ENCODE measurements at places on chromosomes 4 and X.
A peak's percentile ranks its signal among the peaks of the same experiment; 100 is the strongest.

DNA sequence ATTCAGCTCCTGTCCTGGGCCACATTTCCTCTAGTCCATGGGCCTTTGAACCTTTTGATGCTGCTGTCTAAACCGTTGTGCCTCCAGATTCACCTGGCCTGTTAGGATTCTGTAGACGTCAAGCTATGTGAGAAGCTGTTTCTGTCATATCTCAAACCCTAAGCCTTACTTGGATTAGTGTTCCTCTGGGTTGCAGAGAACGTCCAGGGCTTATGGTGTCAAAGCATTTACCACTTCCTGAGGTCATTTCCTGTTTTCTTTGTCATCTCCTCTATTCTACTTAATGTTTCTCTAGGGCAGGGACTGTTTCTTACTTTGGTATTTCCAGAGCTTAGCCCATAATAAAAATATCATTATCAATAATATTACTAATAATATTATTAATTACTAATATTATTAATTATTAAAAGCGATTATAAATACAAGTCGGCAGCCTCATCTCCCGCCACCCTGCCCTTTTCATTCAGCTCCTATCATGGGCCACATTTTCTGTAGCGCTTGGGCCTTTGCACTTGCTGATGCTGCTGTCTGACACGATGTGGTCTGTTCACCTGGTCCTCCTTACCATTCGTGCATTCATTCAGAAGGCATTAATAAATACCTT is 19.1 kb downstream of the PRIMPOL start:
- DNase-seq: no peak

DNA sequence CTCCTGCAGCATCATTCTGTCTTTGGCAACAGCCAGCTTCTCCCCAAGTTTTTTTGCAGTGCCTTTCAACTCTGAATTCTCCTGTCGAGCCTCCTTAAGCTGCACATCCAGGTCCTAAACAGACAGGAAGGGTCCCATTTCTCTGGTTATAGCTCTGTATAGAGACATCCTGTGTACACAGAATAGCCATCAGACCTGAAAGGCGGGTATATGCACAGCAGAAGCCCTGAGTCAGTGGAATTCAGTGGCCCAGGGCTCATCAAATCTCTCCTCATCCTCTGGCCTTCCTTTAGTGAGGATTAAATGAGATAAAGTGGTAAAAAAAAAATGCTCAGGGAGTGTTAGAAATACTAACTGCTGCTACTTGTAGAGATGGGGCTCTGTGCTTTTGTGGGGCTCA is 73.8 kb downstream of the FAM184B start:
- no peak for DNase-seq

GRCh38 chrX:39459204-39459603 is 638.6 kb downstream of the BCOR start:
- no peak for DNase-seq

- DNase-seq: no peak
Measured at GRCh38 chr4:133152330-133152821, 3.3 kb downstream of the PCDH10 start.

GRCh38 chr4:94892051-94892450 is 134.3 kb downstream of the BMPR1B start:
- DNase-seq: no peak

- no peak for DNase-seq
Measured at GRCh38 chr4:174080361-174080760, 203.1 kb downstream of the FBXO8 start.

GRCh38 chr4:170526471-170526870 is 436.7 kb upstream of the AADAT start:
- DNase-seq: no peak

DNA sequence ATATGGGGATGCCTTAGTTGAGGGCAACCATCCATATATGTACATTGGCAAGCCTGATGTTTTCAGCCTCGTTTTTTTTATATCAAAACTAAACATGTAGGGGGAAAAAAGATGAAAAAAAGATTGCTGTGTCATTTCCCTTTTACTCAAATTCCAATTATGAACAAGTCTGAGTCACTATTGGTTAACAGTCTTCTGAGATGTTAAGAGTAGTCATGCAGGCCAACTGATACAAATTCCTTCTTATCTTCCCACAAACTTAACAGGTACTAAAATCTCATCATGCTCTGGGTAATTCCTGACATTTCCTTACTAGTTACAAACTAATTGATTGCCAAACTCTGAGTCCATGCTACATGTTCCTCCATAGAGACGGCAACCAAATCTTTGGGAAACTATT is 222.1 kb downstream of the FRMPD4 start:
- no peak for DNase-seq

GRCh38 chrX:18983666-18984380 is at the start of gene PHKA2:
Gene PHKA2, minus strand, starts transcription at chrX:18984114. Its CDS starts 182 bp downstream, at chrX:18983932.
- no peak for DNase-seq

DNA sequence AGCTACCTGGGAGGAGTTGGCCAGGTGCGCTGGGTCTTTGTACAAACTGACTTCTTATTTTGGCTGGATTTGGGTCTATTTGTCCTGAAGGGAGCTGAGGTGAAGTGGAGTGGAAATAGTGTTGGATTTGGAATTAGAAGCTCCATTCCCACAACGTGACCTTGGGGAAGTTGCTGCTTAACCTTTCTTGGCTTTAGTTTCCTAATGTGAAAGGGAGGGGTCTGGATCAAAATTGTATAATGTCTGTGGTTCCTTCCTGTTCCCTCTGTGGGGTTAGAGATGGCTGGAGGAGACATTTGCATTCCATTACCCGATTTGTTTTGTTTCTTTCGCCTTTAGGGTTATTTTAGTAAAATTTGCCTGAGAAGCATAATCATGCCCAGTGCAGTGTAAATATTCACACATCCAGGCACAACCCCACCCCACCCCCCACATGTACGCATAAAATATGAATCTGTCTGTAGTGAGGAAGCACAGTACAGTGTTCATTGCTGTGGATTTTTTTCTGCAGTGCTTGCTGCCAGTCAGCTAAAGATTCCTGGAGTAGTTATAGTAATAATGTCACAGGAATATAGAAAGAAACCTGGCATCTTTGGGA is 21.5 kb downstream of the JADE1 start:
- no peak for DNase-seq

DNA sequence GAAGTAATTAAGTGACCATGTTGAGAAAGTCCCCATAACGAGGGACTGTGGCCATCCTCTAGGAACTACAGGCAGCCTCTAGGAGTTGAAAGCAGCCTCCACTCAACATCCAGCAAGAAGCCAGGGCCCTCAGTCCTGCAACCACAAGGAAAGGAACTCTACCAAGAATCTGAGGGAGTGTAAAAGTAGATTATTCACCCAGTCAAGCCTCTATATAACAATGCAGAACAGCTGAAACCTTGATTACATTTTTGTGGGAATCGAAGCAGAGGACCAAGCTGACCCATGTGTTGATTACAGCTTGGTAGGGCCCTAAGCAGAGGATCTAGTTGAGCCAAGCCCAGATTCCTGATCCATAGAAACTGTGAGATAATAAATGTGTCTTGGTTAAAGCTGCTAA is 17.1 kb downstream of the RPS6KA6 start:
- DNase-seq: no peak

- no peak for DNase-seq
Measured at GRCh38 chr4:82495666-82496065, 65.3 kb downstream of the ENOPH1 start.

GRCh38 chr4:91267543-91267942 is 1036.2 kb upstream of the GRID2 start:
- no peak for DNase-seq

GRCh38 chrX:20412871-20413486 is 146.3 kb upstream of the RPS6KA3 start:
- DNase-seq: peak; percentile 43

DNA sequence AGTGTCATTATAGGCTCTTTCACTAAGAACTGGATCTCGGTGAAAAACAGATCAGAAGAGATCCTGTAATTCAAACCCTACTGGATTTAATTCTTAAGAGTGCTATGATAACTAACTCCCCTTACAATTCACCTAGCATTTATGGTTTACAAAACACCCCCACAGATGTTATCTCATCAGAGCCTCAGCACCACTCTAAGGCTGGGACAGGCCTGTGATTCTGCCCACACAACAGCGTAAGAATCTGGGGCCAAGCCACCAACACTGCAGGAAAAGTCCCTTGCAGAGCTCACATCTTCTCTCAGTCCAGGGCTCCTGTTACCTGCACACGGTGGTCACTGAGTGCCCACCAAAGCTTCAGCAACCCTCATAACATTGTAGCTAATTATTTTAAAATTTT is 8.9 kb downstream of the MFAP3L start:
- DNase-seq: no peak

- no peak for DNase-seq
Measured at GRCh38 chrX:49202022-49202421, 2.0 kb upstream of the SYP start.

DNA sequence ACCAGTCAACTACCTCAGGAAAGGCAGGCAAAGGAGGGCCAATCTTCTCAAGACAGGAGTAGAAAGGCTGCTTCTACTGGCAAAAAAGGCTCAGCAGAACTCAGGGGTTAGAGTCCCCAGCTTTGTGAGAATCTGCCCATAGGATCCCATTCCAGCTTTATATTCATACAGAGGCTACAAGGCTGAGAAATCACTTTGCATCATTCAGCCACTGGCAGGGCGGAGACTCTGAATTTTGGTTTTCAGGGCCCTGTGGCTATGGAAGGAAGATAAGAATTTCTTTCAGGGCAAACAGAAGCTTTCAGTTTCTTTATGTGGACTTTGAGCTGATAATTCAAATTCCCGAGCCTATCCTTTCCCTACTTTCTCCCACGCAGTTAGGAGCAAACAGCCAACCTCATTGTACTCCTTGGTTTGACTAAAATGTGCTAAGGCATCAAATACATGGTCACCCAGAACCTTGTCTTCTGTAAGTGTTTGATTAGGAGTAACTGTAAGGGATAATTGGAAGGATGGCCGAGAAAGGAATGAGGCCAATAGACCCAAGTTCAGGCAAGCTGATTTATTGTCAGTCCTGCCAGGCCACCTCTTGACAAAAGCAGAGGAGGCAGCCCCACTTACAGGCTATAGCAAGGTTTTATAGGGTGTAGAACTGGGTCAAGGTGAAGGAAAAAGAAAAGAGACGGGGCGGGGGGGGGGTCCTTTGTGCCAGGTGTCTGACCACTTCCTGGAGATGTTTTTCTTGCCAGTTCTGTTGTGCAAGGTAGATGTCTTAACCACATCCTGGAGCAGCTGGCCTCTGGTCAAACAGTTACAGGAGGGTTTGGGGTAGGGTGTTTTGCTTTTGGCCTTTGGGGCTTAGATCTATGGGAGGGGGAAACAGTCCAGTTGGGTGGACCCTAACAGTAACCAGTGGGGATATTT is 165.3 kb upstream of the PPP1R2C start:
- DNase-seq: peak; percentile 47

- DNase-seq: no peak
Measured at GRCh38 chr4:81030061-81030980, at the start of gene BMP3. Gene BMP3, plus strand, starts transcription at chr4:81030708. Its CDS starts 577 bp downstream, at chr4:81031285.

- no peak for DNase-seq
Measured at GRCh38 chrX:122813876-122814275, 370.2 kb upstream of the GRIA3 start.

GRCh38 chr4:147220833-147221232 is 260.1 kb upstream of the EDNRA start:
- DNase-seq: no peak

DNA sequence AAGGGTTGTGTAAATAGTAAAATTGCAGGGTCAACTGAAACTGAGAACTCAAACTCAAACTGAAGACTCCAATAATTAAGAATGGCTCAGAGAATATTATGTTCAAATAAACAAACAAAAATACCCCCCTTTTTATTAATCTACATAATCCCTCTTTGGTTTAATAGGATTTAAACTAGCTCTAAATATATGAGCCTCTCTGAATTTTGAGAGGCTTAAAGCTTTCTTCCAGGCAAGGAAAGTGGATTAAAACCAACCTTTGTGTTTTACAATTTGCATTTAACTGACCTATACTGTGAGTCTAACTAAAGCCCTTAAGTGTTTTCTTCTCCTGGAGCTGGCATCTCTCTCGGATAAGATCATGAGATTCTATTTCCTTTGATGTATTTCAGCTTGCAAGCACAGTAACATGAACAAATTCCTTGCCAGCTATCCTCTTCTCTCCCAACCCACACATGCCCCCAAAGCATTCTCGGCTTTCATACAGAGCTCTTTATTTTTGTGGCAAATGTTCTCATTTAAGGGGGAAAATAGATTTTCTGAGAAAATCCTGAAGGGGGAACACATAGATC is 1310.8 kb upstream of the AGA start:
- no peak for DNase-seq

DNA sequence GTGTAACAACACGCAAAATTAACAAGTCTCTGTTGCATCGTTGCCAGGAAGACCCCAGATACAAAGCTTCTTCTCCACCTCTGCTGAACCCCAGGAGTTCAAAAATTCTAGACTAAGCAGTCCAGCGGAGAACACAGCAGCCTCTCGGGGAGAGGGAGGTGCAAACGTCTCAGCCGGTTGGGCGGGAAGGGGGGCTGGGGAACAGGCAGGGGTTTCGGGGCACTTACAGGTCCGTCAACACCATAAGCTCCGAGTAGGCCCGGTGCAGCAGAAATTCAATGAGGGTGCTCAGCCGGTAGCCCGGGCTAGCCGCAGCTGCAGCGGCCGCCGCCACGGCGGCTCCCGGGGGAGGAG is 394 bp downstream of the MED14 start:
- DNase-seq: no peak

- no peak for DNase-seq
Measured at GRCh38 chr4:24805067-24805466, 9.7 kb downstream of the SOD3 start.

DNA sequence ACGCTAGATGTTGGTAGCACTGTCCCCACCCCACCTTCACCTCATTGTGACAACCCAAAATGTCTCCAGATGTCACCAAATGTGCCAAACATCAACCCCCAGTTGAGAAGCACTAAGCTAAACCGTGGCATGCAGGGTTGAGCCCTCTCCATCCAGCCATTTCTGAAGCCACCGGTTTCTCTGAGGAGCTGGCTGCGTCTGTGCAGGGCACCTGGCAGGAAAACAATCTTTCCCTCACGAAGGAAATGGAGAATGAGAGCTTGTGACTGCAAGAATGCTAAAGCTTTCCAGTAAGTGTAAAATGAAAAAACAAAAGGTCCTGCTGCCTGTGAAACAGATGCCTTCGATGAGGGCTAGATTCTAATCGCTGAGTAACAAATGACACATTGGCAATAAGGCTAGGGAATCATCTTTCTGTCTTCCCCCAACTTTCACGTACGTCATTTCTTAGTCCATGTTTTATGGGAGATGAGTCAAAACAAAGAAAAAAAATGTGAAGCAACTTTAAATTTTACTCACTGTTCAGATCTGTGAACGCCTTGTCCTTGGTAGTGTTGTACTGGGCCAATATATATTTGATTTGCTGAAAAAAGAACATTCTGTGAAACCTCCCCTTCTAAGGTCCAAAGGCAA is 59.9 kb downstream of the PROM1 start:
- DNase-seq: no peak

DNA sequence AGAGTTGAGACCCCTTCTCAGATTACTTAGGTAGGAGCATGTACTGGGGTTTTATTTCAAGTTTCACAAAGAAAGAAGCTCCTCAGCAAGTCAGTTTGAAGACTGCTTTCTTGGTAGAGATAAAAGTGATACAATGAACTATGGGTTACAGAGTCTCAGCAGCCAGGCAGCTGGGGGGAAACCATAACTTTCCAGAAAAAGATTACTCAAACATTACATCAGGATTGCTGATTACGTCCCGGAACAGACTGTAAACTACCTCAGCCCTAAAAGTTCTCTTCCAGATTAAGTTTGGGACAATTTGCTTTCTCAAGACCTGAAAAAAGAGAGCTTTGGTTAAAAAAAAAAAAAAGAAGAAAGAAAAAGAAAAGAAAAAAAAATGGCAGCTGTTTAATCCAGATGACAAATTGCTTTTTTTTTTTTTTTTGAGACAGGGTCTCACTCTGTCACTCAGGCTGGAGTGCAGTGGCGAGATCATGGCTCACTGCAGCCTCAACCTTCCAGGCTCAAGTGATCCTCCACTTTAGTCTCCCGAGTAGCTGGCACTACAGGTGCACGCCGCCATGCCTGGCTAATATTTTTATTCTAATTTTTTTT is 16.6 kb downstream of the SAT1 start:
- no peak for DNase-seq

Data from activated T-cell treated with anti-CD3 and anti-CD28 coated beads, Interleukin-2, amount 50 U/mL, for 24 hours (primary cell).